ENCODE measurements at places on chromosomes 4 and X. TPM values are rescaled to one million over a fixed set of nuclear protein-coding genes. Genes with fewer than 3 reads are reported as not detected.

PRSS12 gene
- not detected for total RNA-seq

ANOS1 gene
- total RNA-seq, result not detected

KLB gene
- total RNA-seq, result not detected

HPSE gene
- total RNA-seq, result 1.5 TPM

VCX3B gene
- total RNA-seq, result not detected

IL2RG gene
- 225 TPM for total RNA-seq

BMP2K gene
- total RNA-seq, result 5.6 TPM

FAM47E gene
- 0.74 TPM for total RNA-seq

TIGD4 gene
- total RNA-seq, result 0.22 TPM

SPINK2 gene
- 4.0 TPM for total RNA-seq

NMU gene
- total RNA-seq, result not detected

TMPRSS11E gene
- not detected for total RNA-seq

AGTR2 gene
- not detected for total RNA-seq

CSAG1 gene
- total RNA-seq, result not detected

TAF7L gene
- total RNA-seq, result not detected

F8A3 gene
- total RNA-seq, result 19.9 TPM

CORIN gene
- not detected for total RNA-seq

ZMAT1 gene
- 20.2 TPM for total RNA-seq

FOXP3 gene
- total RNA-seq, result 3.7 TPM

GRIA2 gene
- total RNA-seq, result not detected

ATP8A1 gene
- 44.9 TPM for total RNA-seq

CHRDL1 gene
- total RNA-seq, result not detected

SMARCA1 gene
- total RNA-seq, result 0.85 TPM

UGT8 gene
- 0.11 TPM for total RNA-seq

MGARP gene
- not detected for total RNA-seq

SH3RF1 gene
- not detected for total RNA-seq

RELL1 gene
- total RNA-seq, result 48.6 TPM

LRRC66 gene
- 0.11 TPM for total RNA-seq

ADH1B gene
- not detected for total RNA-seq

STPG2 gene
- 0.28 TPM for total RNA-seq

MAGEE2 gene
- not detected for total RNA-seq

TBC1D1 gene
- 40.7 TPM for total RNA-seq

FAM184B gene
- not detected for total RNA-seq

MED28 gene
- 64.7 TPM for total RNA-seq

MAGEB17 gene
- total RNA-seq, result not detected

AVPR2 gene
- total RNA-seq, result not detected

ODAPH gene
- total RNA-seq, result 0.36 TPM

RPA4 gene
- total RNA-seq, result not detected

HMGN5 gene
- 1.0 TPM for total RNA-seq

GC gene
- not detected for total RNA-seq

BRS3 gene
- total RNA-seq, result not detected

STK32B gene
- not detected for total RNA-seq

RAB40AL gene
- not detected for total RNA-seq

MAGEB10 gene
- total RNA-seq, result not detected

LINC00632 gene
- 9.4 TPM for total RNA-seq

EVC2 gene
- total RNA-seq, result 1.3 TPM

SLC4A4 gene
- 0.14 TPM for total RNA-seq

IQSEC2 gene
- 2.2 TPM for total RNA-seq

NLRP2B gene
- total RNA-seq, result not detected

ANXA10 gene
- not detected for total RNA-seq

IL15 gene
- total RNA-seq, result 0.60 TPM

SYNPO2 gene
- total RNA-seq, result 0.22 TPM

DDX53 gene
- total RNA-seq, result not detected

GAGE12H gene
- not detected for total RNA-seq

TMPRSS11F gene
- total RNA-seq, result not detected

HERC5 gene
- total RNA-seq, result 23.6 TPM

CSN1S1 gene
- not detected for total RNA-seq
